Caudate nucleus (tissue), 63 donors: ENCODE measurements at places on chromosomes 1 and 21.

- DNase-seq, result no peak
These were observed 57.5 kb downstream of the BCL9 start for GRCh38 chr1:147598621-147599361.

DNA sequence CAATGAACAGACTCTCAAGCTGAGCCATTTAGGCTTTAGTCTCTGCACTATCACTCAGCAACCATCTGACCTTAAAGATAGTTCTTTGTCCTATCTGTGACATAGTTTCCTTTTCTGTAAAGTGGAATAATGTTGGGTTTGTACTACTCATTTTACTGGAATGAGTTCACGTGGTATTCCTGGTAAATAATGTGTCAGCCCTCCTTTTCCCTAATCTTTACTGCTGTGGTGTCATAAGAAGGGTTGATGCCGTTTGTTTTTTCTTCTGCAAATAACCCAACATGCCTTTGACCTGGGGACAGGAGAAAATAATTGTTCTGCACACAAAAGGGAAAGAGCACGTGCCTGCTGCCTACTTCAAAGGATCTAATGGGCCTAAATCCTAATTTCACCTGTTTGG lies 297.8 kb downstream of the BRINP3 start:
- no peak for DNase-seq

GRCh38 chr1:31627301-31627929 lies 9.9 kb downstream of the HCRTR1 start:
- DNase-seq, result no peak

DNA sequence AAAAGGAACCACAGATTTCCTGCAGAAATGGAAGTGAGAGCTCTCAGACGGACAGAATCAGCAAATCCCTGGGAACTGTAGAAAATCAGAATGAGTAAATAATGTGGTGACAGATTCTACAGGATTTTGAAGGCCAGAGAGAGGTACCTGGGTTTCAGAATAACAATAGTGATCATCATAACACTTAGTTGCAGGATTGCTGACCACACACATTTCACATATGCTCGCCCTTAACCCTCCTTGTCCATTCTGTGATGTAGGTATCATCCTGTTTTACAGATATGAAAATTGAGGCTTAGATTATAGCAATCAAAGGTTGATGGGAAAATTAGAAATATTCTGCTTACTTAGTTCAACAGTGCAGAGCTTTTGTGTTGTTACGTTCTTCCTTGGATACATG lies 97.9 kb upstream of the HOOK1 start:
- DNase-seq, result no peak

DNA sequence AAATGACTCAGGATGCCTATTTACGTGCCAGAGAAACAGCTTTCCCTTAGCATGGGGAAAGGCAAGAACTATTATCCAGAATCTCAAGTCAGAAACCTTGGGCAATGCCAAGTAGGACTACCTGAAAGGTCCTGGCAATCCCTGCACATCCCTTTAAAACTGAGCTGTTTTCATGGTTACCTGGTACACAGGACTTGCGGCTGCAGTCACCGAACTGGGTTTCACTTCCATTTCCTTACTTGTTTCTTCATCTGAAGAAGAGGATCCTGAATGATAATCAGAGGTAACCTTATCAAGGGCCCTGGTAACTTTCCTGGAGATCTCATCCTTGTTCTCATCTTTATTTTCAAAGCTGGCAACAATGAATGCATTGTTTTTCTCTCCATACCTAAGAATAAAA lies 14.3 kb downstream of the BTG3 start:
- DNase-seq, result no peak

DNA sequence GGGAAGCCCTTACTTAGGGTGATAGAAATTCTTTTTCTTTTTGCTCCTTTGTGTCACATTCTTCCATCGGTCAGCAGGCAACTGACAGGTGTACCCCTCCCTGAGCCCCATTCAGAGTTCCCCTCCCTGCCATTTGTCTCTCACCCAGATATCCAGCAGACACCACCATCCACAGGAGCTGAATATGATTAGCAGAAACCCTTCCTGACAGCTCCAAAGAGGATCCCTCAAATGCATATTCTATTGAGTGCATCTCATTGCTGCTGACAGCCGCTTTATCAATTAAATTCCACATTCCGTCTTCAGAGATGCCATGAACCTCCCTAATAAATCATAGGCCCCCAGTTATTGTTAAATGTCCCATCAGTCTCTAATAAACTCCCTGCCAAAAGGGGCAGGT lies 6.1 kb upstream of the DDX20 start:
- no peak for DNase-seq

DNA sequence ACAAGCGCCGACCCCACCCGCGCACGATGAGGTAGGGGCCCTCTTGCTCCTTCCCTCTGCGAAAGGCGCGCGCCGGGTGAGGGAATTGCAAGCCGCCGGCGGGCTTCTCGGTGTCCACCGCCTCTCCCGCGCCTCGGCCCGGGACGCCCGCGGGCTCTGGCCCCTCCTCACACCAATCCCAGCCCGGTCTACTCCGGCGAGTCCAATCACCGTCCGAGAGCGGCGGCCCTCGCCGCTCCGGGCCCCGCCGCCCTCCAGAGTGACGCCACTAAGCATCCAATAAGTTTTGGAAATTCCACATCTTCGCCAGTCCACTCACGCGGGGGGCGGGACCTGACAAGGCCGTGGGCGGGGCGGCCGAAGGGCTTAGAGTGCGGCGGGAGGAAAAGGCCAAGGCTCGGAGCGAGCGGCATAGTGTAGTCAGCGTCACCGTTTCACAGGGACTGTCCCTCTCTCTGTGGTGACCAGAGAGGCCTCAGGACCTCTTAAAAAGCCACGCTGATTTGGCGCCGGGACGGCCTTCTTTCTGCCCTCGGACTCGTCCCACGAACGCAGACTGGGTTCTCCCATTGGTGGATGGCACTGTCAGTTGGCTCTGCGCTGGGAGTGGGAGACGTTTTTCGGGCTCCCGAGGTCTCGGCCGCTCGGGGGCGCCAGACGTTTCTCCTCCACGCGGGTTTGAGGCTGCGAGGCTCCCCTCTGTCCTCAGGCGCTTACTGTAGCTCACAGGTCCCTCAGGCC lies at the start of gene TRIM45:
TSS of gene TRIM45 (minus strand) at position 161 of the 741 bp plus-strand sequence. CDS start 548 bp downstream, outside the sequence.
- peak; percentile 96 for DNase-seq

DNA sequence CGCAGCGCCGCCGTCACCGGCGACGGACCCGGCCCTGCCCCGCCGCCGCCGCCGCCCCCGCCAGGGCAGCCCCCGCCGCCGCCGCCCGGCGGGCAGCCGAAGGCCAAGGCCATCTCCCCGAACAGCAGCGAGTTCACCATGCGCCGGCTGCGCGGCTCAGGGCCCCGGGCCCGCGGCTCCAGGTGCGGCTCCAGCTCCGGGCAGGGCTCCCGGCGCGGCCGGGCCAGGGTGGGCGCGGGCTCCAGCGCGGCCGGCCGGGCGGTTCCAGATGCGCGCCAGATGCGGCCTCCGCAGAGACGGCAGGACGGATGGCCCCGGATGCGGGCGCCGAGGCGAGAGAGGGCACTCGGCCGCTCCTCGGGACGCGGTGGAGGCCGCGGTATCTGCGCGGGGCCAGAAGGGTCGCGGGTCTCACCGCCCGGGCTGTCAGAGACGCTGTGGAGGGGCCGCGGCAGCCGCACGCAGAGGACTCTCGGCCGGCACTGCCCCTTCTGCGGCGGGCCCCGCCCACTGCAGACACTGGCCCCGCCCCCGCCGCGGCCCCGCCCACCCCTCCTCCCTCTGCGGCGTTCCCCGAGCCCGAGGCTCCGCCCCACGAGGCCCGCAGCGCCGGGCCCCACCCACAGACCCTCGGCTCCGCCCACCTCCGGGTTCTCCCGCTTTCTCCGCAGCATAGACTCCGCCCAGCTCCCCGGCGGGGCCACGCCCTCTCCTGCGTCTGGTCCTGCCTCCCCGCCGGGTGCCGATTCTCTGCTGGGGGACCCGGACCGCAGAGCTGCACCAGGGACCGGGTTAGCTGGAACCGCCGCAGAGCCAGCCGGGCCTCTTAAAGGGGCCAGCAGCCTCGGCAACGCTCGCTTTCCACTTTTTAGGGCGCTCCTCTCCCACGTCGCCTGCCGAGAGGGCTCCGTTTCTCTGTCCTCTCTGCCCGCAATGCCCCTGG lies at the start of gene IFFO2:
TSS of gene IFFO2 (minus strand) at position 484 of the 943 bp plus-strand sequence. CDS start at position 140, 344 bp downstream.
- peak; percentile 89 for DNase-seq

DNA sequence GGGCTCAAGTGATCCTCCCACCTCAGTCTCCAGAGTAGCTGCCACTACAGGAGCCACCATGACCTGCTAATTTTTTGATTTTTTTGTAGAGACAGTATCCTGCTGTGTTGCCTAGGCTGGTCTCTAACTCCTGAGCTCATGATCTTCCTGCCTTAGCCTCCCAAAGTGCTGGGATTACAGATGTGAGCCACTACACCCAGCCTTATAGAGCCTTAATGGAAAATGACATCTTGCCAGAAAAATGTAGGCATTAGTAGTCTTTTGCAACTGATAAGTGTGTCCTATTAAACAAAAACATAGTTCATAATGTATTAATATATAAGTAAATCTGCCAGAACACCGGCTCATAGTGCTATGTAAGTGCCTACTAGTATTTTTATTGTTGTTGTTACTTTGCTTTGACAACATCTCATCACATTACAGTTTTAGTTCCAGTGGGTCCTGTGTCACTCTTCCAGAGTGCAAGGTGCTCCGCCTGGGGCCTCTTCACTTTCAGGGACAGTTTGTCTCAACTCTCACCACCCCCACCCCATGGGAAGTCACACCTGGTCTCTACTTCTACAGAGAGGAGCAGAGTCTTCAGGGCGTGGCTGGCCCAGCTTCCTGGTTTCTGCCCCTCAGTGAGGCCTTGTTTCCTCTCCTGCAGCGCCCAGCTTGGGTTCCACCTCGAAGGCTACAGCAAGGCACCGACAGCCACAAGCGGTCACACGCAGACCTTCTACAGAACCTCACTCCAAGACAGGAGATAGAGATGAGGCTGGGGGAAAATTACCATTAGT lies 30.1 kb downstream of the RHOU start:
- DNase-seq, result no peak

- no peak for DNase-seq
These were observed 83.6 kb downstream of the GALNT2 start for GRCh38 chr1:230150615-230151014.

- no peak for DNase-seq
These were observed 2.0 kb downstream of the EPHB2 start for GRCh38 chr1:22712502-22713271.

- no peak for DNase-seq
These were observed 25.2 kb upstream of the KIF26B start for GRCh38 chr1:245129319-245130240.

GRCh38 chr1:203754455-203754864 lies 10.5 kb upstream of the LAX1 start:
- no peak for DNase-seq

DNA sequence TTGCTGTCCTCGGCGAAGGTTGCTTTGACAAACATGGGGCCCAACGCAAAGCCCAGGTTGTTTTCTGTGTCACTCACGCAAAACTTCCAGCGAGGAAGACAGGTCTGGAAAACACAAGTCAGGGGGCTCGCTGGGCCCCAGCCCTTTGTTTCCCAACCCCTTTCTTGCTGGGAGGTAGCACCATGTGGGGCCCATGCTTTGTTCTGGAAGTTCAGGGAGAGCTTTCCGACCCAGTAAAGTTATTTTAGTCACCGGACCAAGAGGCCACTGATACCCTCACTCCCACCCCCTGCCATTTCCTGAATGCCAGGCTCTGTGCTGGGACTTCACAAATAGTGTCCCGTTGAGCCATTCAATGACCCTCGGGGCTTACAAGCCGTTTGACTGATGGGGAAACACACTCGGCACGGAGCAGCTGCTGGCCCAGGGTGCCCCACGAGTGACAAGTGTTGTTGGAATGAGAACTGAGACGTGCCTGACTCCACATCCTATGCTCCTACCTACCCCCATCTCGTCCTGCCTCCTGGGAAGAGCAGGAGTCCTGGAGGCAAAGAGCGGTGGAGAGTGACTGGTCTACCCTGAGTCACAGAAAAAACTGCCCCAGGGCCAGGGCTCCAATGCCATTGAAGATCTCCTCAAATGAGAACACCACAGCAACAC lies 52.0 kb downstream of the ECE1 start:
- DNase-seq, result no peak

DNA sequence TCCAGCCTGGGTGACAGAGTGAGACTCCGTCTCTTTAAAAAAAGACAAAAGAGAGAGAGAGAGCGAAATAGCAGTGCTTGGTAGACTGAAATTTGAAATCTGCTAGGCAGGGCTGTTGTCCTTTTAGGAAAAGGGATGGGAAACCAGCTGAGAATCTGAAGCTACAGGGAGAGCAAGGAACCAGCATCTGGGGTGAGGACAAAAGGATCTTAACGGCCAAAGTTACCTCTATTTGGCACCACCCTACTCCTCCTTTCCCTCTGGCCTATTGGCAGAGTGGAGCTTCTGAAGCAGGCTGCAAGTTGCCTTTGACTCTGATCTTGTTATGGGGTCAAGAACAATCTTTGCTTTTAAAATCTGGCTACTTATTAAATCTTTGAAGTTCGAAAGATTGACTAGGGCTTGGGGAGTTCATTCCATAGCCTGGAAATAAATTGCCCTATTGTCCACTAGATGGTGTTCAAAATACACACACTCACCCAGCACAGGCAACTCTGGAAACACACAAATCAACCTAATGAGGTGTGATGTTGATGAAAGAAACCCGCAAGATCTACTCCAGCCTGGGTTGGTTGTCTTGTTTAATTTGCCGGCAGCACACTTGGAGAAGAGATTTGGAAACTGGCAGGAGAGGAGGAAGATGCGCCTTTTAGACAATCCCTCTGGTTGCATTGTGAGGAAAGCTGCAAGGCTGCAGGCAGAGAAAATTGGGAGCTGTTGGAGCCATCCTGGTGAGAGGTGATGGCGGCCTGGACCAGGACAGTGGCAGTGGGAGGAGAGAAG lies 16.5 kb upstream of the PARP1 start:
- no peak for DNase-seq

GRCh38 chr21:17050646-17051045 lies 462.2 kb upstream of the CXADR start:
- DNase-seq, result no peak

GRCh38 chr1:213250041-213250440 lies 199.0 kb downstream of the RPS6KC1 start:
- no peak for DNase-seq

- no peak for DNase-seq
These were observed 7.6 kb downstream of the CYP4B1 start for GRCh38 chr1:46806196-46807020.

DNA sequence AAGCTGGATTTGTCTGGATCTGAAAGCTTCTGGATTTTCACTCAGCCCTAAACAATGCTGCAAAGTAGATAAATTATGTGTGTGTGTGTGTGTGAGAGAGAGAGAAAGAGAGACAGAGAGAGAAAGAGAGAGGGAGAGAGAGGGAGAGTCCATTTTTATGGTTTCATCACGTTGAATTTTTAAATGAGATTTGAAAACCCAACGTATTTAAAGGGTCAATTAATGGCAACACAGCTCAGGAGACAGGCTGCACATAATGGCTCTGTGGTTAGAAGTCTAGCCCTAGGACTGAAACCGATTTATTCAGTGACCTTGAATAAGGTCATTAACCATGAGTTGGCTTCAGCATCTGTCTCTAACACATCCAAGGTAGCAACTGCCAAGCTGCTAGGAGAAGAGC lies 35.3 kb upstream of the FMN2 start:
- DNase-seq, result no peak

GRCh38 chr1:58123051-58123450 lies 423.5 kb downstream of the OMA1 start:
- DNase-seq, result no peak
